ENCODE measurements at places on chromosomes 7 and 10. TPM values are rescaled to one million over a fixed set of nuclear protein-coding genes. Genes with fewer than 3 reads are reported as not detected.

MOGAT3 gene
- not detected for total RNA-seq

IGF2BP3 gene
- 0.71 TPM for total RNA-seq

CTNNA3 gene
- total RNA-seq = 8.8 TPM

SCART1 gene
- total RNA-seq = 7.3 TPM

DNA sequence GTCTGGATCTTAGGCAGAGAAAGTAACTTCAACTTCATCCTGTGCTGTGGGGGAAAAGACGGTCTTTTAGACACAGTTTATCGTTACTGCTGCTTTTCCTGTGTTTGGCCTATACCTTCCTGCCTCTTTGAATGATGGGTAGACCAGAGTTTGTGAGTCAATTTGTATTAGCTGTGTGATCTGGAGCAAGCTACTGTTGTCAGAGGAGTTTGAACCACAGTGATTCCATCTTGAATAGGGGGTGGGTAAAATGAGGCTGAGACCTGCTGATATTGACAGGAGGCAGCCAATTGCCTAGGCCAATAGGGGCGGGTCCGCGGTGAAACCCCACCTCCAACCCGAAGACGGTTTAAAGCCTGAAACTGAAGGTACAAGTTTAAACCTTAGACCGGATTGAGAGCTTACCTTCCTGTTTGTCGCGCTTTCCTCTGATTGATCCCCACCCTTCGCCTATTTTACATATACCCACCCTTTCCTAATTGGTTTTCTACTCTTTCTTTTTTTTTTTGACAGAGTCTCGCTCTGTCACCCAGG lies 35.8 kb upstream of the EIF4H start:
- no peak for DNase-seq

DNA sequence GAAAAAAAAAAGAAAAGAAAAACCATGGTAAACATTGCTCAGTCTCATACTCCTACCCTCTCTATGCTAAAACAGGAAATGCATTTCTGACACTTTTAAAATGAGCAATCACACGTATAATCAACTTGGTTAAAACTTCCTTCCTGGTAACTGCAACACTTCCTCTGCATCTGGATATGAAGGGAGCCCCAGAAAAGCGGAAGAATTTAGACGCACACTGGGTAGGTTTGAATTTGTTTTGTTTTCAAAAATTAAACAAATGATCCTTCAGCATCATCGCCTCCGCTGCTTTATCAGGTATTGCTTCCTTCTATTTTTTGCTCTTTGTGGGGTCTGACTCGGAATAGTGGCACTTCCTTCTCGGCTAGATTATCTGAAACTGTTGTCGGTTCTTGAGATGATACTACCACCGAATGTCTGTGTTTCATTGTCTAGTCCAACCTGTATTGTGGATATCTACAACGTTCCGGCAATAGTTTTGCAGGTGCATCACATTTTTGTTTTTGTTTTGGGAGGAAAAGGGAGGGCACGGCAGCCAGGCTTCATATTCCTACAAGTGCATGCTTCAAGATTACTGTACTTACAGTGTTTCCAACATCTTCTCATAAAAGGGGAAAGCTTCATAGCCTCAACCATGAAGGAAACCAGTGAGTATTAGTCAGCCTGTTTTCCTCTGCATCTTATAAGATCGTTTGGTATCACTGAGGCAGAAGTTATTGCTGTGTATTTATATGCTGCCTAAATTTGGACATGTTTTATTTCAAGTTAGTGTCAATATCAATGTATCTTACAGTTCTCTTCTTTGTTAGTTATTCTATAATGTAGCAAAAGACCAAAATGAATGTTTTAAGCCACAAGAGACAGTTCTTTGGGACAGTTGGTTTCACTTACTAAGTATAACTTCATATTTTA lies at the start of gene PIK3CG:
Gene PIK3CG (plus strand): TSS at position 153 of the 912 bp plus-strand sequence. CDS start 2,280 bp downstream, outside the sequence.
- no peak for DNase-seq

DNA sequence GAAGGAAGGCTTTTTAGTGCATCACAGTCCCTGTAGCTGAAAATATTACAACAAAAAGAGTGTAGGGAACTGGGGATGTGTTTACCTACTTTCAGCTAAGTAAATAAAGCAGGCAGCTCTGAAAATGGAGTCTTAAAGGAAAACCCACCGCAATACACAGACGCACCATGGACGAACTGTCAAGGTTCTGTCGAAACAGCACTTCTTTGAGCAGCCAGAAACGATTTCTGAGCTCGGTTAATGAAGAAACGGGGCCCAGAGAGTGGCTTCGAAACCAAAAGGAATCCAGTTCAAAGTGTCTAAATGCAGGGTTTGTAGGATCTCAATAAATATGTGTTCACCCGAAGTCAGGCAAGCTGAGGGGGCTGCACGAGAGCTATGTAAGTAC lies 275.4 kb upstream of the NEBL start:
- no peak for DNase-seq

GRCh38 chr7:73831834-73832651 lies 1.2 kb downstream of the CLDN4 start:
- no peak for DNase-seq

DNA sequence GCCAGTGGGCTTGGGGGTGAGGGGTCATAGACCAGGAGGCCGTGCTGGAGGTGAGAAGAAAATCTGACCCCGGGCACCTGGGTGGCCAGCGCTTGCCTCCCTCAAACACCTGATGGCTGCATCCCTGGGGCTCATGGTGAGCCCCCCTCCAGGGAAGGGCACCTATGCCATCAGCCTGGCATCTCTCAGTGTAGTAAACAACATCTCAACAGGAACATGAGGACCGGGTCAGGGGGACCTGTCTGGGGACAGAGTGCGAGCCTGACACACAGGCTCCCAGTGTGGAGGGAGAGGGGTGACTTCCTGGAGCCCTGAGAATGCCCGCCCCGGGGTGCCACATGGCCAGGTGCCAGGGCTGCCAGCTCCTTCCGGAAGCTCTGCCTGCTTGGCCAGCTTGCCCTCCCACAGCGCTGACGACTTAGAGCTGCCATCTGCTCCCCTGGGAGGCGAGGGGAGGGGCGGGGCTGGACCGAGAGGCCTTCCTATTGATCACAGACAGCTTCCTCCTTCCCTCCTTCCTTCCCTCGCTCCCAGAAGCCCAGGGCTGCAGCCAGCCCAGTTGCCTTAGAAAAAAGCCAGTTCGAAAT lies 12.3 kb downstream of the STX1A start:
- DNase-seq = no peak

DNA sequence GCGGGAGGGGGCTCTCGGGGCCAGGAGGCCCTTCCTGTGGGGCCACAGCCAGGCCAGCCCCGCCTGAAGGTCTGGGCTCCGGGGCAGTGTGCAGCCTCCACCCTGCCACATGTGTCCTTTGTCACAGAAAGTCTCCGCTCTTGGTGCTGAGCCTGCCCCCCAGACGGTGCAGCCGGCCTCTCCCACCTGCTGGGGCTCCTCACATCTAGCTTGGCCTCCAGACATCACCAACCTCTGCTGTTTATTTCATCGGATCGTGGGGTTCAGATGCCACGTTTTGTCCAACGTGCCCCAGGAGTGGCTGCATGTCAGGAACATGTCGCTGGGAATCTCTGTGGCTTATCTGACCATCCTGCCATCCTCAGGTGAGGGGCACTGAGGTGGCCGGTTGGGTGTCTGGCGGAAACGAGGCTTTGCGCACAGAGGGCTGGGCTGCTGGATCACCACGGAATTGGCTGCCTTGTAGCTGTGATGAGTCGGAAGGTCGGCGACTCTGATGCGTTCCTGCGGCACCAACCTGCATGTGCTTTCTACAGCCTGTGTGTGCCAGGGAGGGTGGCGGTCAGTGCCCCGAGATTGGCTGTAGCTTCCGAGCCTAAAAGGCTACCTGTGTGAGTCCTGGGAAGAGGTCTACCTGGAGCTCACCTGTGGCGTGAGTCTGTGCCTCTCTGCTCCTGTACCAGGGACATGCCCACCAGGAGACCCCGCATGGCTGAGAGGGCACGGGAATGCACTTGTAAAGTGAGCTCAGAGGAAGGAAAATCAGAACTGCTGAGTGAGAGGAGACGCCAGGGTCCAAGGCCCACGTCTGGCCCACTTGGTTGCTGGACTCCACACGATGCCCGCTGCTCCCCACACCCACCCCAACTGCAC lies 316.4 kb downstream of the DNAJB6 start:
- no peak for DNase-seq

DNA sequence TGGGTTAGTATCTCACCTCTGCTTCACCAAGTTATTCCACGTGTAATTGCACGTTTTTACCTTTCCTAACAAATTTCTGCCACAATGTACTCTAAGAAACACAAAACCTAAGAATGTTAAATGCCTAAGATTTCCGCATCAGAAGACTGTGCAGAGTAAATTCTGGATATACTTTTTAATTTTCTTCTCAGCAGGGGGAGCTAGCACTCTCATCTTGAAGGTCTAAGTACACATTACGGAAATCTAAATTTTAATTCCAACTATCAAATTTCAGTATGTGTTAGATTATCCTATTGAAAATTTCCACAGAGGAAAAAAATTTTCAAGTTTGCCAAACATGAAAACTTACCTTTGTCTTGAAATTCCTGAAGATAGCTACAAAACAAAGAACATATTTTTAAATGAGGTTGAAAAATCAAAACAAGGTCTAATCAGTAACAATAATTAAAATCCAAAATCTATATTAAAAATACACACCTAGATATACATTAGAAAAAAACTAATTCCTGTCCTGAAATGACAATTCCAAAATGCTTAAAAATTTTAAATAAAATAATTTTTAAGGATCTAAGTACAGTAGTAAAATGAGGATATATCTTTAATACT lies 10.5 kb downstream of the SKAP2 start:
- no peak for DNase-seq

DNA sequence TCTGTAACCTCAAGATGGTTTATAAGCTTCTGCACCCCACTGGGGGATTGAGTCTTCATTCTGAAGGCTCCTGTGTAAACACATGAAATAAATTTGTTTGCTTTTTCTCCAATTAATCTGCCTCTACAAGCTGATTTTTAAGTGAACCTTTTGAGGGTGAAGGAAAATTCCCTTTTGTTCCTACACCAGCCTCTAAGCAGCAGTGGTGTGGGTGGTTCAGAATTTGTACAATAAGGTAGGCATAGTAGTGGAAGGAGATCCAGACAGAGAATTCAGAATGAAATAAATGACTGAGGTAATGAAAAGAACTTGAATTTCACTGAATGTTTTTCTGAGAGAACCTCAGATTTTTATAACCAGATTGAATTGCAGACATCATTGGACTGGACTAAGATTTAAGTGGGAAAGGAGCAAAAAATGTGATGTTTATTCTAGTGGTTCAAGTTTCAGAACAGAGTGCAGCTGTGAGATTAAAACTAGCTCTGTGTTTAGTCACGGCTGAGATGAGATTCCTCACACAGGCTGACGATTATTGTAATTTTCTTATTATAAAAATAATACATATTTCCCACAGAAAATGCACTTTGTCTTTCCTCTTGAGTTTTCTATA lies 1162.2 kb downstream of the TYW1 start:
- no peak for DNase-seq

DNA sequence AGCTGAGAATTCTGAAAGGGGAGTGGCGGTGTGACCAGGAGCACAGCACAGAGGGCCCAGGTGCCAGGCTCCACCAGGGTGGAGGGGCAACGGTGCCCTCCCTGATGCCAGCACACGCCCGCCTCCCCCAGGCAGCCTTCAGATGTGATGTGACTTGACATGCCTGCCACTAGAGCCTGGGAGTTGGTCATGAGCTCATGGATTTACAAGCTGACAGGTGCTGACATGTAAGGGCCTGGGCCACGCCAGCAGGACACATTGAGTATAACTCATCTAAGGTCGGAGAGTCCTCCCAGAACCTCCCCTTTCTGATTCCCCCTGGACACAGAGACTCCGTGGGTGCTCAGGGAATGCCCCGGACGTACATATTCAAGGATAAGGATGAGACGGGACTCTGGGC lies 74.2 kb downstream of the LSM5 start:
- DNase-seq = no peak

DNA sequence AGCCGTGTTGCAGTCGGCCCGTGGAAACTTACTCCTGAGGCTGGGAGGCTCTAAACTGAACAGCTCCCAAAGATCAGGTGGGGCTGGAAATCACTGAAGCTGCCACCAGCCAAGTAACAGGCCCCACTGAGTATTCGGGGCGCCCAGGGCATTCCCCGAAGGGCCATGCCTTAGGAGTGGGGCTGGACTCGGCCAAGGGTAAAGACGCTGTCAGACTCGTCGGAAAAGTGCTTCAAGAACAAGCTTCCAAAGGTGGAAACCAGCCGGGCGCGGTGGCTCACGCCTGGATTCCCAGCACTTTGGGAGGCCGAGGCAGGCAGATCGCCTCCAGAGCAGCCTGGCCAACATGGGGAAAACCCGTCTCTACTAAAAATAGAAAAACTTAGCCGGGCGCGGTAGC lies 102.8 kb downstream of the GALNT11 start:
- no peak for DNase-seq

DNA sequence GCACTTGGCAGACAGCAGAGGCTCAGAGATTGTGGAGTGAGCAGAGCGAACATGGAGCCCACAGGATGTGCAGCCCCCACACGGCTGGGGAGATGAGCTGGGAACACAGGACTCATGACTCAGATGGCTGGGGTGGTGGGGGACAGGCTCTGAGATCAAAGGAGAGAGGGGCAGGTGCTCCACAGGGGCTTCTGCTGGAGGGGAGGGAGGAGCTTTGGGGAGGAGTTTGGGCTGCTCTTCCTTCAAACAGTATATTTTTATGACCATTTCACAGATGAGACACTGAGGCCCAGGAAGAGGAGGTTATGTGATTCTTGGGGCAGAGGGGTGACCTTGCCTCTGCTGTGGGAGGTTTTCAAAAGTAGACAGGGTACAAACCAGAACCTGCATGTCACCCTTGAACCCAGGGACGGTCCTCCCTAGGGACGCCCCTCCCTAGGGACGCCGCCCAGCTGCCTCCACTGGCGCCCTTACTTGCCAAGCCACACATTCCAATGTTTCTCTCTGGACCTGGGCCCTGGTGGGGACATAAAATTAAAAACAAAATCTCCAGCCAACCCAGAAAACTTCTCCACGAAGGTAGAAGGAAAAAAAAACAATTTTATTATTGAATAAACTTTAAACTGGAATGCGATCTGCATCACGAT lies 981 bp upstream of the CRYGN start:
- DNase-seq = no peak

- DNase-seq = no peak
These were observed 381.0 kb upstream of the NRP1 start for GRCh38 chr10:33715303-33715975.

DNA sequence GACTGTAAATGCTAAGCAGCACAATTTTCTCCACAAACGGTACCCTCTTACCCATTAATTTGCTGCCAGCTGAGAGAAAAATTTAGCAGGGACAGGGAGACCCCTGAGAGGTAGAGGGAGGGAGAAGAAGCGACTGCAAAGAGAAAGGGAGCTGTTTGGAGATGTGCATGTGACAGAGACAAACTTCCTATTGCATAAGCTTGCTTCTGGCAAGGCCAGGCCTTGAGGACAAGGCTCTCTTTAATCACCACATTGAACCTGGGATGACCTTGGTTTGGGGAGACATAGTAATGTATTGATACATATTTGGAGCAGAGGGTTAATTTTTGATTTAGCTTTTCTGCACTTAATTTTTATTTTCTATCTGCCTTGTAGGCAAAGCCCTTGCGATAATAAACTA lies 31.1 kb upstream of the HIBADH start:
- DNase-seq = no peak

DNA sequence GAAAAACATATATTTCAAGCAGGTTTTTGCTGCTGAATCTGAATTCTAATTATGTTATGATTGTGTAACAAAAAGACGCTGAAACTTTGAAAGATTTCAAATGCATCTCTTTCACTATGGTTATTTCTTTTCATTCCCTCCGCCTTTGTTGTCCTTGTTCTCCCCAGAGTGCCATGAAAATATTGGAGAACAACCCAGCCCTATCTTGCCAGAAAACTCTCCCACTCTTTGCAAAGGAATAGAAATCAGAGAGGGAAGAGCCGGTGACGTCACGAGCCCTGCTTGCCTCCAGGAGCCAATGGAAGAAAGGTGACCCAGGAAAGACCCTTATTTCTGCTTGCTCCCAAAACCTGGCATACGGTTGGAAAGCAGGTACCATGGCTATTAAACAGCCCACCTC lies 3.4 kb downstream of the GFRA1 start:
- DNase-seq = no peak

All from aorta (tissue), 5 donors.